Effector memory CD4-positive, alpha-beta T cell (primary cell): ENCODE measurements at places on chromosomes 5 and 9.
A peak's percentile ranks its signal among the peaks of the same experiment; 100 is the strongest.

DNA sequence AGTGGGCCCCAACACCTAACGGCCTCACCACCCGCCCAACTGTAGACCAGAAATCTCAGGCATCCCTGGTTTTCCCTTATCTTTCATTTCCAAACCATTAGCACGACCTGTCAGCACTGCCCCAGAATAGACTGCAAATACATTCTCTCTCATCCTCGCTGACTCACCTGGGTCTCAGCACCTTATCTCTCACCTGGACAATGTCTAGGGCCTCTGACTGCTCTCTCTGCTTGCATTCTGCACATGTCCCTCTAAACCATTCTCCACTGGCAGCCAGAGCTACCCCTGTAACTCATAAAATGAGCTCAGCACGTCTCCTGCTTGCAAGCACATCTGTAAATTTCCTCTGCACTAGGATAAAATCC, 12.7 kb downstream of the CKMT2 start:
- no peak for DNase-seq

DNA sequence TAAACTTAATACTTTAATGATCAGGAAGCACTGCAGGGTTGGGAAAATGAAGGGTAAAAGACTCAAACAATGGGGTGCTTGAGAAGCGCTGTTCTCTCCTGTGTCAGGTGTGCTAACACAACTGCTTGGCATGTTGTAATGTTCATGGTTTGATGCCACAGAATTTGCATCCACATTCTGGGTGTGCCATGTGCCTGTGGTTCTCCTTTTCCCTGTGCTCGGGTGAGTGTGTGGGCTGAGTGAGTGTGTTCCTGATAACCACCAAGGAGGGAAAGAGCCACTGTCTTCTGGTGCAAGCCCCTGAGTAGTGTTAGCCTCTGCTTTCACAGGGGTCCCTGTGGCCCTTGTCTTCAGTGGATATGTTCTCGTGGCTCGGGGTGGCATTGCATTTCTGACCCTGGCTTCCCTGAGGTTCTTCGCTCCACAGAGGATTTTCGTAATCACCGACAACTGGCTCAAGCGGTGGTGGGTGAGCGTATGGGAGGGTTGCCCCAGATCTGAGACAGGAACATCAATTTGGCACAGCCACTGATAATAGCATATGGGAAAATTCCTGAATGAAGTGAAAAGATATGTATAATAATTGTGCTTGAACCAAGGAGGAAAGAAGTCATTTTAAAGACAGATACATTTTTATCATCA, 102.0 kb downstream of the MVB12B start:
- no peak for DNase-seq

GRCh38 chr5:14630671-14631070, 33.8 kb upstream of the OTULIN start:
- no peak for DNase-seq

- DNase-seq: no peak
Observed at GRCh38 chr9:95005278-95006143, 279.0 kb downstream of the AOPEP start.

DNA sequence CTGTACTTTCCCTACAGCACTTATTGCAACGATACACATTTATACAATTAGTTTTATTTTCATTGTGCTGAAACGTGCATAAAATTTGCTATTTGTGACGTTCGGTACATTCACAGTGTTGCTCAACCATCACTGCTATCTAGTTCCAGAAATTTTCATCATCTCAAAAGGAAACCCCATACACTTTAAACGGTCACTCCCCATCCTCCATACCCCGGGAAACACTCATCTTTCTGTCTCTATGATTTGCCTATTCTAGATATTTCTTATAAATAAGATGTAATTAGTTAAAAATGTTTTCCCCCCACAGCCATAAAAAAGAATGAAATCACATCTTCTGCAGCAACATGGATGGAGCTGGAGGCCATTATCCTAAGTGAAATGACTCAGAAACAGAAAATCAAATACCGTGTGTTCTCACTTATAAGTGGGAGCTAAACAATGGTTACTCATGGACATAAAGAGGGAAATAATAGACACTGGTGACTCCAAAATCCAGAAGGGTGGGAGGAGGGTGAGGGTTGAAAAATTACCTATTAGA, 40.2 kb upstream of the TEX48 start:
- DNase-seq: no peak

DNA sequence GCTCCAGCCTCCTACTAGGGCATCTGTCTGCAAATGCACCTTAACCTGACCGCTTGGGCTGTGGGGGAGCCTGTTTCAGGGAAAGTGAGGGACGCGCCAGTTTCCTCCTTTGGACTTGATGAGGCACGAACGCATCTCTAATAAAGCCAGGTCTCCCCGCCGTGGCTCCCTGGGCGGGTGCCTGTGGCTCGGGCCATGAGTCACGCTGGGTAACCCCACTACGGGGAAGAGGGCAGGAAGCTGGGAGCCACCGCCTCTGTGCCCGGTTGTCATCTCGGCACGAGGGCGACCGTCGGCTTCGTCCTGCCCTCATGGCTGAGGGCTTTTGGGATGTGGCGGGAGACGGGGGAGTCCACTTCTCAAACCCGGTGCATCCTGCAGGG, 12.1 kb downstream of the NOTCH1 start:
- DNase-seq: peak; percentile 74

DNA sequence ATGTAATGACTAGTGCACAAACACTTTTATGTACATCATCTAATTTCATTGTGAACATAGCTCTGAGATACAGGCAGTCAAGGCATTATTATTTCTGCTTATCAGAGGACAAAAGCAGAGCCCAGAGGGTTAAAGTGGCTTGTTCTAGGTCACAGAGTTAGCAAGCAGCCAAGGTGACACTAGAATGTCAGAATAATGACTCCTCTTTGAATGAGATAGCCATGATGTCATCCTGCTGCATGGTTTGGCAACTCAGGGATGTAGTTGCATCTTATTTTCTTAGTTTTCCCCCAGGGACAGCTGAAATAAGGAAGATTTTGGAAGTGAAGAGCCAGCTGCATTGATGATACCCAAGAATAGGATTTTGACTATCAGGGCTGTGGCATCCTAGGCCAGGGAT, 54.4 kb downstream of the KCNV2 start:
- DNase-seq: no peak

GRCh38 chr9:98658951-98659351, 49.8 kb downstream of the GABBR2 start:
- no peak for DNase-seq

DNA sequence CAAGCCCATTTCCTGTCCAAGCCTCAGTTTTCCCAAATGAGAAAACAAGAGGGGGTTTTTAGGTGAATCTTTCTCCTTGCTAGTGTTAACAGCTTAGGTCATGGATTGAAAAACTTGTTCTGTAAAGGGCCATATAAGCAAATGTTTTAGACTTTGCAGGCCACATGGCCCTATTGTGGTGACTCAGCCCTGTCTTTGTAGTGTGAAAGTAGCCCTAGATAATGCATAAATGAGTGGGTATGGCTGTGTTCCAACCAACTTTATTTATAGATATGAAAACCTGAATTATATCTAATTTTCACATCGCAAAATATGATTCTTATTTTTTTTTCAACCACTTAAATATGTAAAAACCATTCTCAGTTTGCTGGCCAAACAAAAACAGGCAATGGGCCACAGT, 6.9 kb upstream of the BARX1 start:
- DNase-seq: no peak

DNA sequence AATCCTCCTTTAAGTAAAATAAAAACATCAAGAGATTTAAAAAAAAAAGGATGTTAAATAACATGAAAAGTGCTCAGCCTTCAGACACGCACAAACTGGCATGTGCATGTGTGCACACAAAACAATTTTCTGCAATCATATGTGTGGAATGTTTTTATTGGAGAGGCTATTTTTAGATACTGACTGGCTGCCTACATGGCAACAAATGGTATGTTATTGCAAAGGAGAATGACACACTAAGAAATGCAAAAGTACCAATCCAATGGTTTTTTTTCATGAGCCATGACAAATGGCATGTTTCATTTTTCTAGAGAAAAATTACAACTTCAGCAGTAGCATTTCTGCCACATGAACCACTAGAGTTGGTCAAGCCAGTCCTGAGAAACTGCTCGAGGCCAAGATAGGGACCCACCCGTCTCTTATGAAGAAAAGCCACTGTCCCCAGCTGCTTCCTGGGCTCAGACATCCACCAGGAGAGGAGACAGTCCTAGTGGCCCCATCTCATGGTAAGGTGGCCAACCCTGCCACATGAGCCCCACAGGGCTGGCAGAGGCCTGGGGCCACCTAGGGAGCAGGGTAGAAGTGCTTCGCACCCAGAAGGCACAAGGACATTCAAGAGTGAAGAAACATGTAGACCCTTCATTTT, 116.4 kb downstream of the MYO10 start:
- no peak for DNase-seq

DNA sequence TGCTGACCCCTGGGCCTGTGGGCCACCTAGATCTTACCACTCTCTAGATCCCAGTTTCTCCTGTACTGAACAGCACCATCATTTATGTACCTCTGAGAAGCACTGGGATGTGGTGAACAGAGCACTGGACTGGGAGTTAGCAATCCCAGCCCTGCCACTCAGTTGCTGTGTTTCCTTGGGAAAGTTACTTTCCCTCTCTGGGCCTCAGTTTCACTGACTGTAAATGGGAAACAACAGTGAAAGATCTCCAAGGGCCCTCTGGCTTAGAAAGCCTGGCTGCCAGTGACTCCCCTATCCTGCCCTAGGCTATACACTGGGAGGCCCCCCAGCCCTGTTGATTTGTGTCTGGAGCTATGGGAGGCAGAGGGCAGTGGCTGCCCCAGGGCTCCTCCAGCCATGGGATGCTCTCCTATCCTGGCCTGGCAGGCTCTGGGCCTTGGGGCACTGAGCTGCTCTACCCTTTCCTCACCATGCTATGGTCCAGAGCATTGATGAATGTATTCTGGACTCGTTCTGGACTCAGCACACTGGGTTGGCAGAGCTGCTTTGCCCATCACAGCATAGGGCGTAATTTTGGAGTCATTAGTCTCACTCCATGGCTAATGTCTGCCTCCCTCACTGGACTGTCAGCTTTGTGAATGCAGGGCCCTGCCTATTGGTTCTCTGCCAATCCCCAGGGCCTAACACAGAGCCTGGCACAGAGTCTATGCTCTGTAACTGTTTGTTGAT, 99.3 kb downstream of the RGS3 start:
- no peak for DNase-seq

GRCh38 chr5:31987985-31988710, 186.0 kb downstream of the GOLPH3 start:
- DNase-seq: no peak

- DNase-seq: no peak
Observed at GRCh38 chr5:1785062-1785461, 14.6 kb downstream of the MRPL36 start.

- DNase-seq: no peak
Observed at GRCh38 chr5:2675548-2675947, 75.9 kb downstream of the IRX2 start.

DNA sequence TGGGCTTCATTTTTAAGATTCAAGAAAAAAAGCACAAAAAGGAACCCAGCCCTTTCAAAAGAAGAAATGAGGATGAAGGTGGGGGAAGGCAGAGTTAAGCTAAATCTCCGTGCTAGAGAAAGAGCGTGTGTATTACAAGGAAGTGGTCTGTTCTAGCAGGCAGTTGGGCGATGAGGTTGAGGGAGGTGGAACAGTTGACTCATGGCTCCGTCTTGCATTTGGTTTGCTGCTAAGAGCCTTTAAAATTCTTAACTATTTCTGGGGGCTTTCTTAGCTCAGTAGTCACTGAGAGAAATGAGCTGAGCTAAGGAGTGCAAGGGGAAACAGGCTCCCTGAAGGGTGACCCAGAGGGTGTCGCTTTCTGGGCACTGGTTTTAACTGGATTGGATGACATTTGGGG, 117.4 kb downstream of the GCNT1 start:
- peak; percentile 18 for DNase-seq

DNA sequence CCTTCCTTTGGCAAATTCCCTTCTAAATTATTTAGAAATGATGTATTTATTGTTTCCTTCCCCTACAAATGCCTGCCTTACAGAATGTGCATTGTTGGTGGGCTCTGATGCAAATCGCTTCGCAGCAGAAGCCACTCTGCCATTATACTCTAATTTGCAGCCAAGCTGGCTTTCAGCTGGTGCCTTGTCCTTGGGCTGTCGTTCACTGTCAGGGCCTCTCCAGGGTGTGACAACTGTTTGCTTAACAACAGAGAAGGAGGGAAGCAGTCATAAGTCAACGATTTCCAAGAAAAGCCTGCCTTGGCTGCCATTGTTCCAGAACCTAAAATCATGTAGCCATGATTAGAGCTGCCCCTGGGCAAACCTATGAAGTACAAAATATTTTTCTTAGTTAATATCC, 260.1 kb upstream of the RGMB start:
- DNase-seq: no peak

GRCh38 chr9:116270546-116270945, 117.0 kb downstream of the PAPPA start:
- no peak for DNase-seq

- no peak for DNase-seq
Observed at GRCh38 chr5:40736103-40736875, 19.5 kb downstream of the TTC33 start.

GRCh38 chr9:8234316-8234715, 434.7 kb upstream of the DMAC1 start:
- no peak for DNase-seq

GRCh38 chr9:111078391-111079038, 40.2 kb upstream of the LPAR1 start:
- no peak for DNase-seq

DNA sequence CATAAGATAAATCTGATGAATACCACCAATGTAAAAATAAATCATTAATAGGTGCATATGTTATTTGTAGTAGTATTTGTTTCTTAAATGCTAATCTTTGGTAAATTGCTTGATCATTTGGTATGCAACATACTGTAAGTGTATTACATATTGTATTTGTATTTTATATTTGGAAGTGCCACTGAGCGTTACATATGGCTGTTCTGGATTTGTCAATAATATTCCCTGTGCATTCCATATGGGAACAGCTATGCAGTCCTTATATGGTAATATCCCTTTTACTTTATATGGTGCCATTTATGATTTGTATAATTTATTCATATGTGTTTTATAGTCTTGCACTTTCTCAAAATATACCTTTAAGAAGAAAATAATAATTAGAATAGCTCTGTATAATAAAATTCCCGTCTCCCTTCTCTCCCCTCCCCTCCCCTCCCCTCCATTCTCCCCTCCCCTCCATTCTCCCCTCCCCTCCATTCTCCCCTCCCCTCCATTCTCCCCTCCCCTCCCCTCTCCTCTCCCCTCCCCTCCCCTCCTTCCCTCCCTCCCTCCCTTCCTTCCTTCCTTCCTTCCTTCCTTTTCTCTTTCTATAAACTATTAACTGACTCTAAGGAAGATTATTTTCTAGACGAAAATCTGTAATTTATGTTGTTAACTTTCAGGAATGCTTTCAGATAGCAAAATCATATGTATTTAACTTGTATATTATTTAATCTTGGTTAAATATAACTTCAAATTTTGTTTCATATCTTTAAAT, 241.4 kb downstream of the CSNK1G3 start:
- DNase-seq: no peak

DNA sequence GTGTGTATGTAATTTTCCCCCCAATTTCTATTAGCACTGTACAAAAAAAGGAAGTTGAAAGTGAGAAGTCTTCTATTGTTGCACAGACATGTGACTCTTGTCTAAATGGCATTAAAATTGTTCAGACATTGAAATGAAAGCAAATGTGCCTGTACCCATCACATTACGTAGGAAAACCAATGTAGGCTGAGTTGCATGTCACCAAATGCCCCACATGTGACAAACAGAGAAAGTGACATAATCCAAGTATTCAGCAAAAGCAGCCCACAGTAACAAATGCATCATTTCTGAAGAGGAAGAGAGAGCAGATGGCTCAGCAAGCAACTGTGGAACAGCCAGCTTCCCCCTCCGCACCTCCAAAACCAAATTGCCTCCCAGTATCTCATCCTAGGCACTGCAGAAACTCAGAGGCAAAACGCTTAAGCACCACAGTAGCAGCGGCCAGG, 161.5 kb upstream of the NR4A3 start:
- no peak for DNase-seq
